ENCODE measurements at places on chromosomes 6 and 20.

DNA sequence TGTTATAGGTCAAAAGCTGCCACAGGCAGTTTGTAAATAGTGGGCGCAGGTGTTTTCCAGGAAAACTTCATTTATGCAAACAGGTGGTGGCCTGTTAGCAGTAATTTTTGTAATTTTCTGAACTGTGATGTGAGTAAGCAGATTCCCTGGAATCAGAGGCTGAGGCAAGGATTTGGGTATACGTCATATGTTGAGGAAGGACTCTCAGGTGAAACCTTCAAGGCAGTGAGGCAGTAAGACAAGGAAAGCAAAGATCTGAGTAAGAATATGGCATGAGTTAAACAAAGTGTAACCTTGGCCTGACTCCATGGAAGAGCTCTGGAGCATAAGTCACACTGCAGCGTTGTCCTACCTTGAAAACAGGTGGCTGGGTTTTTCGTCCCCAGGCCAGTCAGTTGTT lies 291.1 kb upstream of the BTBD3 start:
- DNase-seq: no peak

- DNase-seq: peak; percentile 77
Measured at GRCh38 chr20:48827855-48828733, at the start of gene PREX1. PREX1 (minus strand) TSS chr20:48827999; CDS start chr20:48827860, 139 bp downstream.

- DNase-seq: no peak
Measured at GRCh38 chr20:62703853-62704228, 4.8 kb upstream of the NTSR1 start.

GRCh38 chr20:6502219-6502618 lies 265.3 kb upstream of the BMP2 start:
- DNase-seq: no peak

GRCh38 chr20:61280217-61280980 lies 28.3 kb downstream of the CDH4 start:
- DNase-seq: no peak
